HT1080 (cell line): ENCODE measurements at places on chromosomes 5 and 9. TPM values are rescaled to one million over a fixed set of nuclear protein-coding genes. Genes with fewer than 3 reads are reported as not detected.

LHX3 gene
- total RNA-seq: not detected in 2 replicates

DNA sequence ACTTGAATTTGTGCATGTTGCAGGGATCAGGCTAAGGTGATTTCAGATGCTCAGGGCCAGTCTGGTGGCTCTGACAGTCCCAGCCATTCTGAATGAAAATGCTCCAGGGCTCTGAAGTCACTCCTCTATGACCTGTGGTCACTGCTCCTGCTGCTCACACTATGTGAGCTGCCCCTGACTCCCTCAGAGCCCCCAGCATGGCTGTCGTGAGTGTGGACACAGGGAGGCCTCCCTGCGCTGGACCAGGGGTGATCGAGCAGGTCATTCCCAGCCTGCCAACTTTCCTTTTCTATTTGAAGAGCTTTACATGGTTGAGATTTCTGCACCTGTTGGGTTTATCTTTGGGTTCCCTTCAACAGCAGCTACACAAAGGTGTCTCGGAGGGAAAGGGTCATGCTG, 74.5 kb downstream of the WNK2 start:
- no peak for DNase-seq

DNA sequence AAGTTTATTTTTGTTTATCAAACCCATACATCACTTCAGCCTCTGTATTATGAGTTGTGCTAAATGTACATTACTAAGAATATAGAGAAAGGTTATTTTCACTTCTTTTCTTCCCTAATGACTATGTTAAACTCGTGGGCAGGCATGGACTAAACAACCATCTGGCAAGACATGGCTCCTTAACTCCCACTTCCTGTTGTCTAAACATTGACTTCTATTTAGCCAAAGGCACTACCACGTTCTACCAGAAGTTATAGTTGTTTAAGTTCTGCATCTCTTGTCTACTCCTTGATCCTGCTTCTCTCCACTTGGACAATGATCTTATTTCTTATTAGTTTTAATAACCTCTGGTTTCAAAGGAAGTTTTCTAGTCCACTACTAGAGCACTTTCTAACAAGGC, 136.1 kb downstream of the MACIR start:
- no peak for DNase-seq

GRCh38 chr9:33799928-33800704, 4.8 kb downstream of the PRSS3 start:
- DNase-seq: no peak

- DNase-seq: no peak
These were observed 23.0 kb downstream of the IARS1 start for GRCh38 chr9:92270511-92270910.

GRCh38 chr9:137397675-137398423, 25.1 kb downstream of the EXD3 start:
- no peak for DNase-seq

GRCh38 chr9:19379283-19379682, 753 bp downstream of the RPS6 start:
- no peak for DNase-seq
